ENCODE measurements at places on chromosomes 5 and 9.

- DNase-seq = no peak
Measured at GRCh38 chr5:72949481-72949880, 6.4 kb upstream of the FCHO2 start.

GRCh38 chr5:73367650-73368049 lies 80.9 kb downstream of the FOXD1 start:
- no peak for DNase-seq

GRCh38 chr9:99057665-99058625 lies 47.0 kb upstream of the TGFBR1 start:
- DNase-seq = peak; percentile 85

- no peak for DNase-seq
Measured at GRCh38 chr5:3602785-3603502, 7.3 kb downstream of the IRX1 start.

DNA sequence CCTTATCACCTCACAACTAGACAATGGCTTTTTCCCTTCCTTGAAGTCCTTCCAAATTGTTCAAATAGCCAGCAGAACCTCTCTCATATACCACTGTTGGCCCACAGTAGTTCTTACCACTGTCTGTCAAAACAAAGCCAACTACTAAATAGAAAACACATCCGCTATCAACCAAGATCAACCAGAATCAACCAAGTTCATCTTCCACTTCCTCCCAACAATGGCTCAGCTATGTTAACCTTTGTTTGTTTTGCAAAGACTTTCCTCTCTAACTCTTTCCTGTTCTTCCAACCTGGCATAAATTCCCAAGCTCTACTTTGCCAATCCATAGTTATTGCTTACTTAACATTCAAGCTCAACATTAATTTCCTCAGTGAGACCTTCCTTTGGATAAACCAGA lies 15.2 kb downstream of the ELL2 start:
- no peak for DNase-seq

All from activated effector memory CD4-positive, alpha-beta T cell treated with anti-CD3 and anti-CD28 coated beads, Interleukin-2, amount 50 U/mL, for 16 hours (primary cell).